ENCODE measurements at places on chromosomes 4 and X.

- DNase-seq, result no peak
These were observed 892.6 kb upstream of the FRG1 start for GRCh38 chr4:189048119-189048518.

DNA sequence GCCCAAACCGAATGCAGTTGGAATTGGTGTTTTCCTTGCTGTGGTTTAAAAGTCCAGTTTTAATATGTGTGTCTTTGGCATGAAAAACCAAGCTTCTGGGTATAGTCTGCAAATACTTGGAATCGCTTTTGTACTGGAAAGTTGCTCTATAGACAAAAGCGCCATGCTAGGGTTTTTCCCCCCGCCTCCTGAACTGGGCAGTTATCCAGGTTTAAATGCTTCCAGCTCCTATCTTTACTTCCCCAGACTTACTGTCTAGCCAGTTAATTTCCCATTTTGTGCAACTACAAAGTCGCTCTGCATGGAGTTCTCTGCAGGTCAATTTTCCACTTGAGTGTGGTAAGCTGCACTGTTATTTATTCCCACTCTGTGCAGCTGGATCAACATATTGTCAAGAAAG, 2.7 kb downstream of the RASL11B start:
- no peak for DNase-seq

DNA sequence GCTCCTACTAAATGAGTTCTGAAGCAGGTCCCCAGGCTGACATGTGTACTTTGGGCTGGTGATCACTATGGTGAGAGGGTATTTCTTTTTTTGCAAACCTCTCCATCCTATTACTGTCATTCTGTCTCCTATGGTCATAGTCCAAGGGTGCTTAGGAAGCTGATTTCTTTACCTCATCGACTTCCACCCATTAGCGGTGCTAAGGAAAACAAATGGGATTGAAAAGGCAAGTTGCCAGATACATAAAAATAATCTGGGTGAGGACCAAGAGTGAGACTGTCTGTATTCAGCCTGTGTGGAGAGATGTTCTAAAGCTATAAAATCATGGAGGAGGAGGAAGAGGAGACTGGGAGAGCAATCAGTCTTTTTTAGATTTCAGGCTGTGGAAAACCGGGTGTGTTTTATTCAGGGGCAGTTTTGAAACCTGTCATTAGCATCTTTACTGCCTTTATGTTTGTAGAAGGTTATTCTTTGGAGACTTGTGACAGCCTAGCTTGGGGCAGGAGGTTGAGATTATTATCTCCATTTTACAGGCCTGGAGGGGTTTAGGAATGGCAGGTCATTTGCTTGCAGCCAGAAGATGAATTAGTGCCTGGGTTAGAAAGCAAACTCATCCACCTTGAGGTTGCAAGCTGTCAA, 1.9 kb downstream of the TMEM164 start:
- DNase-seq, result no peak

DNA sequence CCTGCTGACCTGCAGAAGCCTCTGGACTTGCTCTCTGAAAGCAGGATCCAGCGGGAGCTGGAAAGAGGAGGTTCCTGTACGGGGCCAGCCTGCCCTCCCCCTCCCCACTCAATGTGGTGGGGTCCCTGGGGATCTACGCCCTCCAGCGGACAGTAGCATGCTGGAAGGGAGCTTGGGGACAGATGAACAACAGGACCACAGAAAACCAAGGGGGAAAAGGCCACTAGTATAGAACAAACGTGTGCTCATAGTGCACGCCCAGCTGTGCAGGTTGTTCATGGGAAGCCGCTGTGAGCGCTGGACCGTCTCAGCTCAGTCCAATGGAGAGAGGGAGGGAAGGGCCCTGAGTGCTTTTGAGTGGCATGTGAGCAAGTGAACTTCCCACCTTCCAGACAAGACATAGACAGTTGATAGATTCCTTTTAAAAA, 15.8 kb downstream of the HMX1 start:
- no peak for DNase-seq

- no peak for DNase-seq
These were observed 484.2 kb upstream of the HS3ST1 start for GRCh38 chr4:11912886-11913285.

- DNase-seq, result no peak
These were observed 20.0 kb downstream of the ZBTB33 start for GRCh38 chrX:120270567-120270966.
